ENCODE measurements at places on chromosomes 11 and 22.

- DNase-seq: peak; percentile 50
These were observed 10.6 kb upstream of the SORL1 start for GRCh38 chr11:121441521-121441920.

- no peak for DNase-seq
These were observed 1.5 kb downstream of the PPFIA1 start for GRCh38 chr11:70272009-70272408.

- no peak for DNase-seq
These were observed 149.3 kb downstream of the RBFOX2 start for GRCh38 chr22:35879351-35879750.

GRCh38 chr11:19330416-19330815 is 89.7 kb upstream of the E2F8 start:
- no peak for DNase-seq

DNA sequence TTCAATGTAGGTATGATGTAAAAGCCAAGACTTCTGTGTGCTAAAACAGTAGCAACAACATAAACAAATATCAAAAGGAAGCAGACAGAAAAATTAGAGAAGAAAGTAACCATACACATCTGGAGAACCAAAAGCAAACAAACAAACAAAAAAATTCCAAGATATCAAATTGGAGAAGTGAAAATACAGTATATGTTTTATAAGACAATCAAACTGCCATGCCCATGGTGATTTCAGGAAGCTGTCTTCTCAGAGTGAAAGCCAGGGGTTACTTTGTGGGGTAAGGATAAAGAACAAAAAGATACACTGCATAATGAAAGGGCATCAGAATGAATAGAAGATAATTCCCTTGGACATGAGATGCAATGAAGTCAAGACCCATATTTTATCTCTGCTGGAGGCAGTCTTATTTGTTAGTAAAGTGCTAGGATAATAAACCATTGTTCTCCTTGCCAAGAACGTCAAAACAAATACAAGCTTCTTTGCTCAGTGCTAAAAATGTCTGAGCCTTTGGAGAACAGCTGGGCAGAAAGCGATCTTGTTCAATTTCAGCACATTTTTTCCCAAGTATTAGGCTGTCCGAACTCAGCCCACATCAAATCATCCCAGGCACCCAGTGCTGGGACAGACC is 38.1 kb upstream of the LDLRAD3 start:
- DNase-seq: no peak

- no peak for DNase-seq
These were observed at the start of gene CNTF for GRCh38 chr11:58622344-58622743. Gene CNTF (plus strand): TSS chr11:58622665. CDS start chr11:58622753, 88 bp downstream.

- no peak for DNase-seq
These were observed 10.5 kb upstream of the MGAT3 start for GRCh38 chr22:39446239-39446721.

- no peak for DNase-seq
These were observed 189.7 kb upstream of the BLID start for GRCh38 chr11:122305426-122306320.

DNA sequence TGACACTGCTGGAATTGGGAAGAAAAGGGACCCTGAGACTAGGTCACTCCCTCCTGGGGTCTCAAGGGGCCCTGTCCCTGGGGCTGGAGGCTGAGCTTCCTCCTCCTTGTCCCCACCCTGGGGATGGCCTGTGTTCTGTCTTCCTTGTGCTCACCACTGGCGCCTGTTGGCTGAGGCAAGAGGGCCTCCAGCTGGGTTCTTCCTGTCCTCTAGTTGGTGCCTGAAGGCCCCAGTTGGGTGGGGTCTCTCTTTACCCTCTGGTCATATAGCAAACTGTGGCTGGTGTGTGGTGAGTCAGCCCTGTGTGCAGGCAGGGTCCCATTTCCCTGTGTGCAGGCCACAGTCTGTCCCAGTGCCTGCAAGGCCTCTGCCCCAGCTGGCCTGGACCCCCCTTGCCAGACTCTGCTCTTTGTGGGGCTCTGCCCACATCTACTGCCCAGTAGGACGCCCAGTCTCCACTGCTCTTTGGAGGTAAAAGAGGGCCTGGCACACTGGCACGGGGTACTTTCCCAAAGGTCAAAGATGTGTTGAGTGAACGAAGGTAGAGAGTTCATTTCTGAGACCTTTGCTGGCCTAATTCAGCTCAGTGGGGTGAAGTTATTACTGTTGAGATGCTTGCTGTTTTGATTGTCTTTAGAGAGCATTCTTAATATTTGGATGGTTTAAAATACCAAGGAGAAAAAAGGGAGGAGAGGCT is 55.1 kb upstream of the CLDN5 start:
- DNase-seq: no peak

GRCh38 chr11:11748706-11749365 is 92.9 kb upstream of the USP47 start:
- DNase-seq: no peak

DNA sequence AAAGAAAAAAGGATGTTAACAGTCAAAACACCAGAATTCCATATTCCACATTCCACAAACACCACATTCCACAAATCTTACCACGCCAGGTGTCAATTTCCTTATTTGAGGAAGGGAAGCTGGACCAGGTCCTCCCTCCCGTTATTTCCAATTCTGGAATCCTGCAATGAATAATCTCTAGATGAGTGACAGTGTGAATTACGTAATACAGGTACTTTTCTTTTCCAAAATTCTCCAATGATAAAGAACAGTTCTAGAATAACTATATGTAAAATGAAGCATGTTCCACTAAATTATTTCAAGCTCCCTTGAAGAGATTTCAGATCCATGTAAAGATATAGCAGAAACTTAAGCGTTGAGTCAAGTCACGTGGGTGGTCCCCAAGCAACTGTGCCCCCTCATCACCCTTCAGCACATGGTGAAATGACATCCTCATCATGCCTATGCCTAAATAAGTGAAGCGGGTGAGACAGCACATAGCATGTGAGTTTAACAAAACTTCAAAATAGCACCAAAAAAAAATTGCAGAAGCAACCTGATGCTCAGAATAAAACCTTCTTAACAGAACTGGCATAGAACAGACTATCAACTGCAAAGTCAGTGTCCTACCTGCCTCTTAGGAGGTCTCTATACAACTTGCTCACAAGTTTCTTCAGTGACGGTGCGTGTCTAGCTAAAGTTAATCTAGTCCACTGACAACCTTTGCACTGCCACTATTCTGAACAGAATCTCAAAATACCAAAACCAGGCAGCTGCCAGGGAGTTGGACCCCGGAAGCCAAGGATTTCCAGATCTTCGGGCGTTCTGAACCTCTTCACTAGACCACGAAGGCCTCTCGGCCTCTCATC is 876 bp downstream of the NFRKB start:
- no peak for DNase-seq

GRCh38 chr22:38353142-38353629 is 36.0 kb upstream of the CSNK1E start:
- peak; percentile 35 for DNase-seq

DNA sequence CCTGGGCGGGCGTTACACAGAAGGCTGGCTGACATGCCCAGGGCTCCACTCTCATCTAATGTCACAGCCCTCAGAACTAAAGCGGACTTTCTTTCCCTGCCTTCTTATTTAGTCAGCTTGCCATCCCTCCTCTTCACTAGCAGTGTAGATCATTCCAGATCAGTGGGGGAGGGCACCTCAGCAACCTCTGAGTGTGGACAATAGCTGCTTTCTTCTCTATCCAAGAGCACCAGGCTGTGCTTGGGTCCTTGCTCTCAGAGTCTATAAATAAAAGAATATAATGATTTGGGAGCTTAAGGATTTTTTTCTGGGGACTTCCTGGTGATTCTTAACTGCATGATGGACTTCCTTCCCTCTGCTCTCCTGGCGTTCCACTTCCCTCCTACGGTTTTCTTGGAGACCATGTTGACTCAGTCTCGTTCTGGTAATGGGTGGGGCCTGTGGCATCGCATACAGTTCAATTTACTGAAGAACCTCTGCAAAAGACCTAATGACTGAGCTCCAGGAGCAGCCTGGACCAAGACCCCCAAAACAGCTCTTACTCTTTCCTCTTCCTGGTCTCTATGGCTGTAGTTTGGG is 2.9 kb upstream of the HMBS start:
- DNase-seq: no peak

GRCh38 chr11:104443387-104443786 is 279.4 kb upstream of the PDGFD start:
- no peak for DNase-seq

- peak; percentile 48 for DNase-seq
These were observed 507.4 kb downstream of the METTL15 start for GRCh38 chr11:28615542-28615941.

DNA sequence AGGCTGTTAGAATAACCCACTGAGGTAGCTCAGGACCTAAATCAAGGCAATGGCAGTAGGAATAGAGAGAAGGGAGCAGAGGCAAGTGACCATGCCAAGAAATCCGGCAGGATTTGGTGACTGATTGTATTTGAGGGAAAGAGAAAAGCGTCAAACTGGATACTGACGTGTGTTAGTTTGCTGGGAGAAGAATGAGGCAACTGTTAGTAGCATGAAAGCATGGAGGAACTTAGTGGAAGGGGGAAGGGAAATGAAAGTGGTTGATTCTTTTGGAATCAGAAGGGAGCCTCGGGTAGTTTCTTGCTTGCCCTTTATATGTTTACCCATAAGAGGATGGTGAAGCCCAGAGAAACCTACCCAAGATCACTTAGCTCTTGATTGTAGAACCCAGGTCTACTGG is 8.3 kb downstream of the PPFIBP2 start:
- no peak for DNase-seq

GRCh38 chr11:119094816-119095065 is 6.9 kb downstream of the DPAGT1 start:
- no peak for DNase-seq

GRCh38 chr11:119481667-119482400 is 58.9 kb upstream of the THY1 start:
- no peak for DNase-seq

GRCh38 chr22:20436307-20436767 is 1.3 kb downstream of the SCARF2 start:
- DNase-seq: no peak

GRCh38 chr11:8601376-8602133 is 7.5 kb upstream of the STK33 start:
- no peak for DNase-seq

GRCh38 chr11:124823512-124824376 is 23.5 kb upstream of the MSANTD2 start:
- DNase-seq: no peak

DNA sequence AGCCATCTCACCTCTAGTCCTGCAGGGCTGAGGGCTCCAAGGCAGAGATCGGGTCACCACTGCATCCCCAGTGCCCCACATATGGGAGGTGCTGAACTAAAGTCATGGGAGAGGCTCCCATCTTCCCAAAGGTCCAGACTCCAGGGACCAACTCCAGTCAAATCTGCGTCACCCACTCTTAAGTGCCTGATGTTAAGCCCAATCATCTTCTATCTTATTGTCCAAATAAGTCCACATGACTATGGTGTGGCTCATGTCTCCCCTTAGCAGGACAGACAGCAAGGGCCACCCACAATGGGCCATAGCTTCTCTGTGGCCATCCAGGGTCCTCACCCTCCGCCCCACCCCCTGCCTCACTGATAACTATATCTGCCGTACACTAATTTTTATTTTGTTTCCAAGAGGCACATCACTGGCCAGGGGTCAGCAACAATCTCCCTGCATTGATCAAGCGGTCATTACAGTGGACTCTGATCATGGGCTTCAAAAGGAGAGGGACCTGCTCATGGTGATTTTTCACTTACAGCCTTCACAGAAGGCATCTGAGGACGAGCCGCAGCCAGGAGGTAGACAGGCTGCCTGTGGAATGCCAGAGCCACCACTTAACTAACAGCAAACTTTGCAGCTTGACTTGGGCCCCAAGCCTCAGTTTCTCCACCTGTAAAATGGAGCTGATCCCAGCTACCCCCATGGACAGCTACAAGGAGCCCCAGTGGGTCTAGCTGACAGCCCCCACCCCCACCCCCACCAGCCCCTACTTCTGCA is 23.3 kb downstream of the MYH9 start:
- no peak for DNase-seq

- no peak for DNase-seq
These were observed 100.3 kb downstream of the MICAL3 start for GRCh38 chr22:17924076-17924475.

DNA sequence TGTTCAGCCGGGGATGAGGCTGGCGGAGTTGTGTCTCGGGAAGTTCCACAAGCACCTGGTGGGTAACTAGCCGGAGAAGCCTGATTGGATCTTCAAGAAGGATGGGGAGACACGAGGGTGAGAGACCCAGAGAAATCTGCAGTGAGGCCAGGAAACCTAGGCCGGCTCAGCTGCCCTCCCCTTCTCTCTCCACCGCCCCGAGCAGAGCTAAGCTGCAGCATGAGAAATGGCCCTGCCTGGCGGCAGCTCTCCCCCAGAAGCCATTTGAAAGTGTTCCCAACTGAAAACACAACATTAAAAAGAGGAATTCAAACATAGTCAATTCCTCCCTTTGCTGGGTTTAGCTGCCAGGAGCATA is 77.8 kb upstream of the SHISAL1 start:
- no peak for DNase-seq

- no peak for DNase-seq
These were observed 3.3 kb downstream of the KCNQ1 start for GRCh38 chr11:2447951-2448650.

DNA sequence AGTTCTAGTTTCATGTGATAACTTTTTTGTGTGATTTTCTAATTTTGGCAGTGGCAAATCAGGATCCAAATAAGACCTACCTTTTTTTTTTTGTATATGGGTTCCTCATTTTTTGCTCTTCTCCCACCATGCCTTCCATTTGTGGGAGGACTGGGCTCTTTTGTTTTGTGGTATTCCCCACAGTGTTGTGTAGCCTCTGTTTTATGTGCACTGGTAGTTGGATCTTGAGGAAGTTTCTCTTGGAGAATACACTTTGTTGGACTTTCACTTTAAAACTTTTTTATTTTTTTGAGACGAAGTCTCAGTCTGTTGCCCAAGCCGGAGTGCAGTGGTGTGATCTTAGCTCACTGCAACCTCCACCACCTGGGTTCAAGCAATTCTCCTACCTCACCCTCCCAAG is 39.7 kb downstream of the PPP6R3 start:
- no peak for DNase-seq

DNA sequence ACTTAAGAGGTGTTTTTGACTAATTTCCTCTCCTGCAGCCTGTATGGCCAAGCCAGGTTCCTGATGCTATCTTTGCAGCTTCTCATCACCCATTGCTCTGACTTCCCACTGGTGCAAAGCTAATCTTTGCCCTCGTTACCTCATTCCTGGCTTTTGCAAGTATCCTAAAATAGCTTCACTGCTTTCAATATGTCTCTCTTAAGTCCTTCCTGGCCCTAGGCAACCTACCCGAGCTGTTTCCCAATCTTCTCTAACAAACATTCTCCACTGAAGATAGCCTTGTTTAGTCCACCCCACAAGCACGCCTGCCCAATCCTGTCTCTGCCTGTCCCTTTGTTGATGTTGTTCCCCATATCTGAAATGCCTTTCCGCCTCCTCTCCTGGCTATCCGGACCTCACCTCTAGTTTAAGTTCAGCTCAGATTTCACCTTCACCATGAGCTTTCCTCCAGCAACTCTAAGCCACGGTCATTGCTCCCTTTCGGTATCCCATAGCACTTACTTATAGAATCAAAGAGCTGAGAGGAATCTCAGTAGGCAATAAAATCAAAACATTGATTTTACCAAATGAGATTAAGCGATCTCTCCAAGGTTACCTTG is 30.1 kb upstream of the CECR2 start:
- no peak for DNase-seq

GRCh38 chr11:60098508-60098907 is 10.0 kb downstream of the MS4A2 start:
- no peak for DNase-seq

GRCh38 chr22:45262195-45262930 is 21.7 kb upstream of the KIAA0930 start:
- no peak for DNase-seq

All from NCI-H345 (cell line).